ENCODE measurements at places on chromosomes 3 and 15. TPM values are rescaled to one million over a fixed set of nuclear protein-coding genes. Genes with fewer than 3 reads are reported as not detected.
A peak's percentile ranks its signal among the peaks of the same experiment; 100 is the strongest.

Gene CAV3
- total RNA-seq = not detected

GRCh38 chr3:52754373-52754772 lies 16.4 kb downstream of the NEK4 start:
- H3K36me3 ChIP-seq = peaks cover 32% of the 10 kb centered on the region
- H3K4me1 ChIP-seq = no peaks in the 10 kb centered on the region
- no peaks in the 10 kb centered on the region for H3K27me3 ChIP-seq
- no peak overlapping the region for H3K27ac ChIP-seq
- no peak for DNase-seq
- no peak overlapping the region for H3K4me3 ChIP-seq

GRCh38 chr3:54574906-54575617 lies 352.8 kb downstream of the LRTM1 start:
- no peak overlapping the region for H3K4me3 ChIP-seq
- H3K27me3 ChIP-seq = no peaks in the 10 kb centered on the region
- no peaks in the 10 kb centered on the region for H3K36me3 ChIP-seq
- H3K27ac ChIP-seq = no peak overlapping the region
- DNase-seq = no peak

Gene AMIGO3
- 0.23 TPM for total RNA-seq

- H3K4me1 ChIP-seq = no peaks in the 10 kb centered on the region
- H3K27ac ChIP-seq = no peak overlapping the region
- H3K4me3 ChIP-seq = no peak overlapping the region
- no peaks in the 10 kb centered on the region for H3K36me3 ChIP-seq
- no peak for DNase-seq
These were observed 52.5 kb upstream of the AMOTL2 start for GRCh38 chr3:134426660-134427181.

DNA sequence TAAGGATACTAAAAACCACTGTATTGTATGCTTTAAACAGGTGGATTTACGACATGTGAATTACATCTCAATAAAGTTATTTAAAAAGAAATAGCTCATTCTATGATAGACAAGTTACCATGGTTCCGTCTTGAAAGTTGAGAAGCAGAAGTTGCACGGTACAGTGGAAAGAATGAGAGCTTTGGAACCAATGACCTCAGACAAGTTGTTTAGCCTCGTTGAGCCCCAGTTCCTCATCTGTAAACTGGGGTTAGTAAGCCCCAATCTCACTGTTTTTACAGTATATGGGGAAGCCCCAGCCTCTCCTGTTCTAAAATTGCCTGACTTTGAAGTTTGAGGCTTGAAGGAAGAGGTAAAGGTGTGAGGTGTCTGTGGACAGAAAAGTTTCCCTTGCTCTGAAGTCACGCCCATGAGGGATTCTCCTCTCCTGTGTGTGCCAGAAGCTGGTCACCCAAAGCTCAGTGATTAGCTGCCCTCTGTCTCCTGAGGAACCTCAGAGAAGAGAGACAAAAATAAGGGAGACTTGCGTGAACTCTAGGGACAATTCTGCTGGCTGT lies 10.0 kb downstream of the CRYGS start:
- peak; percentile 31 for DNase-seq
- no peaks in the 10 kb centered on the region for H3K36me3 ChIP-seq
- no peak overlapping the region for H3K4me3 ChIP-seq
- peaks cover 26% of the 10 kb centered on the region for H3K4me1 ChIP-seq
- H3K27me3 ChIP-seq = no peaks in the 10 kb centered on the region

GRCh38 chr3:15815696-15816095 lies 17.9 kb upstream of the ANKRD28 start:
- H3K27ac ChIP-seq = no peak overlapping the region
- H3K4me1 ChIP-seq = peaks cover 36% of the 10 kb centered on the region
- H3K27me3 ChIP-seq = no peaks in the 10 kb centered on the region
- no peak overlapping the region for H3K4me3 ChIP-seq
- DNase-seq = no peak
- H3K36me3 ChIP-seq = peaks cover 2% of the 10 kb centered on the region

- H3K4me3 ChIP-seq = no peak overlapping the region
- peaks cover 94% of the 10 kb centered on the region for H3K27me3 ChIP-seq
- H3K36me3 ChIP-seq = peaks cover 12% of the 10 kb centered on the region
- no peaks in the 10 kb centered on the region for H3K4me1 ChIP-seq
- no peak for DNase-seq
- no peak overlapping the region for H3K27ac ChIP-seq
These were observed 8.4 kb downstream of the SOX2 start for GRCh38 chr3:181719991-181720680.

- no peak overlapping the region for H3K27ac ChIP-seq
- DNase-seq = no peak
- H3K4me3 ChIP-seq = no peak overlapping the region
- H3K4me1 ChIP-seq = peaks cover 18% of the 10 kb centered on the region
- peaks cover 56% of the 10 kb centered on the region for H3K36me3 ChIP-seq
These were observed 14.6 kb downstream of the SCG5 start for GRCh38 chr15:32656091-32656490.

Data from activated CD4-positive, alpha-beta memory T cell treated with anti-CD3 and anti-CD28 coated beads, Interleukin-2, amount 10 ng/mL, durations not matched to agents 7 days and 5 days (primary cell).